ENCODE measurements at places on chromosomes 4 and X.
A peak's percentile ranks its signal among the peaks of the same experiment; 100 is the strongest.

- DNase-seq, result no peak
Measured at GRCh38 chr4:116599859-116600258, 485.5 kb downstream of the TRAM1L1 start.

- no peak for DNase-seq
Measured at GRCh38 chr4:150240011-150240410, 161.8 kb downstream of the DCLK2 start.

- no peak for DNase-seq
Measured at GRCh38 chr4:107701565-107701964, 18.5 kb downstream of the PAPSS1 start.

- DNase-seq, result no peak
Measured at GRCh38 chrX:114797494-114797893, 213.6 kb downstream of the HTR2C start.

GRCh38 chrX:97682991-97683840, 799.5 kb downstream of the RPA4 start:
- no peak for DNase-seq

- no peak for DNase-seq
Measured at GRCh38 chr4:102141842-102142241, 203.4 kb downstream of the SLC39A8 start.

DNA sequence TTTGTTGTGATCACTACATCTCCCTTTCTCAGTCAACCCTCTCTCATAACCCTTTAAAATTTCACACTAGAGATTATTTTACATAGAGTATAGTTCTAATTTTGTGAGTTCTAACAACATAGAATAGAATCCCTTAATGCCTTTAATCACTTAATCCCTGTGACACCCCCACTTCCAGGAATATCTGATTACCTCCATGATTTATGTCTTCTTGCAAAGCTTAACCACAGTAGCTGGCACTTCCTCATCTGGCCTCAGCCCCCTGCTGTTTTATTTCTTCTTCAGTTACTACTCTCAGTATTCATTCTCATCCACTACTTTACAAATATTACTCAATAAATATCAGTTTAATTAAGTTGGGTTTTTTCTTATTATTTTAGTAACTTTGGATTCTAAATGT, 340.9 kb downstream of the CENPC start:
- no peak for DNase-seq

DNA sequence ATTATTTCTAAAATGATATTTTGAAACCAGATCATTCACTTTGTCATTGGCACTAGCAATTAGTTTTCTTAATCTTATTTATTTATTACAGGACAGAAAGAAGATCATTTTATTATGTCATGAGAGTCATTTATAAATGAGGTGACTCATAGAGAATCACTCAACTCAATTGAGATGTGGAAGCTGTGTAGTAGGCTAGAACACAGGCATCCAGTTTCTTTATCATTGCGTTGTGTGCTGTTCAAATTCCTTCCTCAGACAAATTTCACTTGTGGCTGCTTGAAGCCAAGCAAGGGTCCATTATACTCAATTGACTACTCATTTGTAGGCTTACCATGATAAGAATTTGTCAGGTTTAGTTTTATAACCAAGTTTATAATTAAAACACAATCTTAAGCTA, 87.6 kb downstream of the MRPL1 start:
- no peak for DNase-seq

GRCh38 chrX:32687379-32687778, 524.0 kb downstream of the DMD start:
- DNase-seq, result no peak

- no peak for DNase-seq
Measured at GRCh38 chr4:8694651-8695151, 102.1 kb downstream of the CPZ start.

GRCh38 chrX:78029663-78030062, 60.2 kb upstream of the PGAM4 start:
- no peak for DNase-seq

DNA sequence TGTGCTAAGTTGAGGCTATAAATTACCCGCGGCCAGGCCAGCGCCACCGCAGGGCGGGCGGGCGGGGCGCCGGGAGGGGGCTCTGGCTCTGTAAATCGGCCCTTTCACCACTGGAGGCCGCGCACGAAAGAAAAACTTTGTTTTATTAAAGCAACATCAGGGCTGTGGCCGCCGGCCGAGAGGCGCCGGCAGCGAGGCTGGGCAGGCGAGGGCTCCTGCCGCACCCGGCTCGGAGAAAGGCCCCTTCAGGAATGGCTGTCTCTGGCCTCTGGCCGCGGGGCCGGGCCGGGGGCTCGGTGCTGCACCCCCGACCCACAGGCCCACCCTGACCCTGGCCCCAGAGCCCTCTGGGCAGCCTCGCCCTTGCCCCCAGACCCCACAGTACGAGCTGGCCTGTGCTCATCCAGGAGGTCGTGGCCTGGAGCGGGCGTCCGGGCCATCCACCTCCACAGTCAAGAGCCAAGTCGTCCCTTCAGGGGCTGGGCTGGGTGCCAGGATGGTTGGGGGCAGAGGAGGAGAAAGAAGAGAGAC, 29.5 kb upstream of the FGFR3 start:
- no peak for DNase-seq

GRCh38 chr4:184012937-184013336, 107.8 kb downstream of the STOX2 start:
- DNase-seq, result no peak

DNA sequence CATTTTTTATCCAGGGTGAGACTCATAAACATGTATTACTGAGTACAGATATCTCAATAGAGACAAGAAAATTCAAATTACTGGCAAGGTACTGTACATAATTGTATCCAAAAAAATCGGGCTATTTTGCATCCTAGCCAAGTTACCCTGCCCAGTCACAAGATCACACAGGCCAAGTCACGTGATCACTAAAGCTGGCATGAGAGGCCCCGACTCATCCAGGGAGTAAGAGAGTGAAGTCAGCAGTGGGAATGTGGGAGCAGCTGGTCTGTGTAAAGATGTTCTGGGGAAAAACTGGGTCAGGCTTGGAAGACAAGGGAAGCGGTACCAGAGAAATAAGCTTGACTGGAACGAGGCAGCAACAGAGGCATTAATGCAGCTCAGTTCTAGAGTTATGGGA, 119.3 kb upstream of the STS start:
- no peak for DNase-seq

GRCh38 chr4:183130328-183131155, 31.5 kb downstream of the WWC2 start:
- DNase-seq, result no peak

- DNase-seq, result peak; percentile 34
Measured at GRCh38 chrX:119757979-119758730, at the start of gene SOWAHD. TSS of gene SOWAHD (plus strand) at chrX:119758588. CDS start at chrX:119758668, 80 bp downstream.

GRCh38 chr4:133775881-133776280, 425.7 kb downstream of the PABPC4L start:
- no peak for DNase-seq

DNA sequence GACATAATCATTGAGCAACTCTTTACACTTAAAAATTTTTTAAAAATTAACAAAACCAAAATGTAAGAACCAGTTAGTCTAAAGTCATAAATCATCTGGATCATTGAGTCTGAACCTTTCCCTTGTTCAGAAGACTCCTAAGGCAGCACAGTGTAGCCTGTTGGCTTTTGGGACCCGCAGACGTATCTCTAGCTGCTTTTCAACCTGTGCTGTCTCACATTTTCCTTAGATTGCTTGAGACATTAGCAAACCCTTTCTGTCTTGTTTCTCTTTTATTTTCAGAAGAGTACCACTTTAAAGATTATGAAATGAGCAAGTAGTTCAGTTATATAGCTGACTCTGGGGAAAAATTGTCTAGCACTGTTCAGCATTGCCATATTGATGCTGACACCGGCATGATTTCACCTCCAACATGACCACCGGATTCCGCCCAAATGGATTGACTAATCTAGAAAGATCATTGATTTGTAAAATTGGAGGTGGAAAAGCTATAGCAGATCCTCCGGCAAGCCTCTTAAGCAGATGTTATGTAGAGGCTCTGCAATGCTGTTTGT, 8.9 kb downstream of the TCEANC start:
- no peak for DNase-seq

DNA sequence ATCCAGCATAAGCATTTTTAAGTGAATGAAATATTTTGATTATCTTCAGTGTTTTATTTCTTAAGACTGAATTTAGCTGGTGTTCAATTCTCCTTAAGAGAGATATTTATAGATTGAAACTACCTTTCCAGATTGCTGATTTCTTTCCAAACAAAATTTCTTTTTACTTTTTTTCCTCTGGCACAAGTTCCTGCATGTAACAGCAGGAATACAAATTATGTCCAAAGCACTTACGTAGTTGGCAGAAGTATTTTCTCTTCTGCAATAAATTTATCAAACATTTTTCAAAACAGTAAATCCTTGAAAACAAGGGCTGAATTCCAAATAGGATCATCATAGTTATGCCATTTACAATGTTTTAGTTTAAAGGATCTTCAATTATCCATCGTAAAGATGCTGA, 412.6 kb downstream of the IQCM start:
- no peak for DNase-seq

DNA sequence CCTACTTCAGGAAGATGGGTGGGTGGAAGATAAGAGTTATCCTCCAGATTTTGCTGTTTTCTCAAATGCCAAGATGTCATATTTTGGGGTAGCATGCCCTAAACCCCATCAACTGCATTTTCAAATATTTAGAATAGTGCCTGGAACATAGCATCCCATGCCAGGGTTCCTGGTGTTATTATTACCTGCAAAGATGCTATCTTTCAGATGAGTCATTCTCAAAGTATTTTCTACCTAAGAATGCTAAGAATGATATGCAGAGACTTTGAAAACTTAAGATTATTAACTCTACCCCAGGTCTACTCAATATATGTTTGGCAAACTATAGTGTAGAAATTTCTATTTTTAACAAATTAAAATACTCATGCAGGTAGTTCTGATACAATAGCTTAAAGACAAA, 934.3 kb upstream of the SLIT2 start:
- no peak for DNase-seq

DNA sequence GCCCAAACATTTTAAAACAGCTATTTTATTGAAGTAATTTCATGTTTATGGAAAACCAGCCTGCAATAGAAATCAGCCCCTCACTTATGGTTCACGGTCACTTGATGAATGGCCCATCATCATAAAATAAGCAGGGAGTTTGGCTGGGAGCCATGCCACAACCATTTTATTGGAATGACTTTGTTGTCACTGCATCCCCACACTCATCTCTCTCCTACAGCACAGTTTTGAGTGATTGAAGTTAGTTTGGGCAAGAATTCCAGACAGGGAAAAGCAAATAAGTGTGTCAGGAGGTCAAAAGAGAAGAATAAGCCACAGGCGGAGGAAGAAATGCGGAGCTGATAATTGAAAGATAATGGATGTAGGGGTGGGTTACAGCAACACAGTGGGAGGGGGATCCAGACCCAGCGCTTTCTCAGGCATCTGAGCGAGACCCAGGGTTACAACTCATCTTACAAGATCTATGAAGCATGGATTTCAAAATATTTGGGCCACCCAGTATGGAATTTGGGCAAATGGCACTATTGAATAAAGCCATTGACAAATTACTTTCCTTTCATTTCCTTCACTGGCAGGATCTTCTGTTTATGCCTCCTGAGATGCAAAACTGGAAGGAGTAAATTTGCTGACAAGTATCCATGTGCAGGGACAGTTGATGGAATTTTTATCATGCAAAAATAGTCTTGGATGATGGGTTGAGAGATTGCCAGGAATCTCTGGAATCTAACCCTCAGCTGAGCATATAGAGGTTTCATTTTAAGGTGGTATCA, 100.8 kb downstream of the SHROOM3 start:
- no peak for DNase-seq

GRCh38 chr4:100981447-100982204, 365.7 kb downstream of the PPP3CA start:
- DNase-seq, result no peak

- DNase-seq, result no peak
Measured at GRCh38 chrX:7372825-7373525, 225.0 kb upstream of the PUDP start.

GRCh38 chrX:153305972-153306371, 15.6 kb downstream of the PNMA6F start:
- no peak for DNase-seq

- no peak for DNase-seq
Measured at GRCh38 chr4:1192493-1193205, 20.3 kb upstream of the SPON2 start.

DNA sequence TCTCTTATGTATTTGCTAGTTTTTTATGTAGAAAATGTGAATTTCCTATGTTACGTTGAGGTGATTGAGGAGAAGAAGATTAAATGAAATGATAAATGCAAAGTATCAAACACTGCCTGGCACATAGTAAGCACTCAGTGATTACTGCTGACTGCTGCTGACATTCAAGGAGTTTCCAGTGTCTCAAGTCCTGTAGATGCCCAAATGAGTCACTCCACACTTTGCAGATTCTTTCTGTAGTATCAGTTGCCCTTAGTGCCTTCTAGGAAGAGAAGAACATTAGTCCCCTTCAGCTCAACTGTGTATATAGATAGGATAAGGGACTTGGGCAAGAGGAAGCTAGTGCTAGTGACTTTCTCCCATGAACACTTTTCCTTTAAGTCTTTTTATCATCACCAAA, 240.5 kb upstream of the TEX13A start:
- no peak for DNase-seq

DNA sequence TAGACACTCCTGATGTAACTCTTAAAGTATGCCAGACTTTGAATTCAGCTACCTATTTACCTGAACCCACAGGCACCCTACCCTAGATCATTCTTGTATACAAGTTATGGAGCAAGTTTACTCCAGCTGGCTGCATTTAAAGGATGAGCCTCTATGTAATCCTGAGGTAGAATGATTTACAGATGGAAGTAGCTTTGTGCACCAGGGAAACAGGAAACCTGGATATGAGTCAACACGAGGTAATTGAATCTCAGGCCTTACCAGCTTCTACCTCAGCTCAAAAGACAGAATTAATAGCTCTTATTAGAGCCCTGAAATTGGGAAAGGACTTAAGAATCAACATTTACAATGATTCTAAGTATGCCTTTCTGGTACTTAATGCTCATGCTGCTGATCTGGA, 119.8 kb downstream of the AGTR2 start:
- no peak for DNase-seq

DNA sequence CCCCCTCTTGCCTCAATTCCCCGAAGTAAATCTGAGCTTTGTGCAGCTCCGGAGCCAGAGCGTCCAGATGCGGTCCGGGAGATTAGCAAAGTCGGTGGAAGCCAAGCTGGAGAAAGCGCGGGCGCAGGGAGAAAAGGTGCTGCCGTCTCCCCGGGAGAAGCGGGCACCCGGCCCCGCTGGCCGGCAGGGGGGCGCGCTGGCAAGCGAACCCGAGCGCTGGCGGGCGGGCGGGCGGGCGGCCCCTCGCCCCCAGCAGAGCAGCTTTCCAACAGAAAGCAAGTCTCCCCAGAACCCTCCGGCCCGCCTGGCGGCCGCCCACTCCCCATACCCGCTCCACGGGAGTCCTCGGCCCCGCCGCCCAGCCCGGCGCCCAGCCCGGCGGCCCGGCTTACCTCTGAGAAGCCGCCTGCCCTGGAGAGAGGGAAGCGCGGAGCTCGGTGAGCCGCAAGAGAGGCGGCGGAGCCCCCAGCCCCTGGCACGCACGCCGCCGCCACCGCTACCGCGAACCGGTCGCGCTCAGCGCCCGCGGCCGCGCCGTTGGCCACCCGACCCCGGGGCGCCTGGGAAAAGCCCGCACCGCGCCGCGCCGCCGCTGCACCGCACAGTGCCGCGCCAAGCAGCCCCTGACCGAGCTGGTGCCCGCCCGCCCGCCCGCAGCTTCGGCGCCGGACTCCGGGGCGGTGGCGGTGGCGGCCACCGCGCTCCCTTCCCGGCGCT, 529 bp upstream of the CITED1 start:
- no peak for DNase-seq

GRCh38 chr4:6944301-6945051, 34.9 kb downstream of the TBC1D14 start:
- DNase-seq, result no peak

- no peak for DNase-seq
Measured at GRCh38 chr4:13872155-13872554, 244.6 kb upstream of the BOD1L1 start.

Data from activated CD4-positive, CD25-positive, alpha-beta regulatory T cell treated with anti-CD3 and anti-CD28 coated beads, Interleukin-2, amount 50 U/mL, for 72 hours (primary cell).